ENCODE measurements at places on chromosomes 5 and 9. TPM values are rescaled to one million over a fixed set of nuclear protein-coding genes. Genes with fewer than 3 reads are reported as not detected.

Gene PCDHAC1
- total RNA-seq = 6.3 TPM

Gene SPTAN1
- total RNA-seq = 182 TPM

Gene ZFP2
- total RNA-seq = 2.2 TPM

Gene HAUS6
- total RNA-seq = 10.7 TPM

Gene CCDC183
- 17.7 TPM for total RNA-seq

Gene ATP6V1G1
- total RNA-seq = 337 TPM

Data from hepatocyte (in vitro differentiated cells).